Right lung (tissue), 10 donors: ENCODE measurements at places on chromosomes 6 and 20.

- DNase-seq: peak; percentile 5
These were observed 109.5 kb upstream of the HSF2 start for GRCh38 chr6:122289762-122290539.

- no peak for DNase-seq
These were observed 112.5 kb downstream of the JPH2 start for GRCh38 chr20:44074252-44075151.

GRCh38 chr20:312067-312466, 13.3 kb upstream of the SOX12 start:
- DNase-seq: no peak

- DNase-seq: peak; percentile 48
These were observed 92.8 kb upstream of the BTN3A2 start for GRCh38 chr6:26272171-26272637.

DNA sequence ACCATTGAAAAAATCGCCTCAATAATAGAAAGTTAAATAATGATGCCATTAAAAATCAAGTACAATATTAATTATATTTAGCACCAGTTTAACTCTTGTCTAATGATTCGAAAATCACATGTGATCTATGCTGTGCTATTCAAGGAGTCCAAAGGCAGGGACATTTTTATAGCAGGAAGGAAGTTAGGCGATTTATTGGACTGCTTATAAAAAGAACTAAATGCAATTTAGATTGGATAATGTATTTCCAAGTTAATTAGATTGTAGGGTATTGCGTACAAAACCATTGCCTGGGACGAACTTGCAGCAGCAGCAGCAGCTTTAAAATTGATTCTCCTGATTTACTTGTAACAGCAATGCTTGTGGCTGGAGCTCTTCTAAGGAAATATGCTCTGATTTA, 87.4 kb upstream of the TMEM181 start:
- no peak for DNase-seq

- peak; percentile 8 for DNase-seq
These were observed 5.5 kb downstream of the ITCH start for GRCh38 chr20:34368547-34368946.

GRCh38 chr20:31608251-31608945, 3.3 kb downstream of the ID1 start:
- DNase-seq: peak; percentile 85

GRCh38 chr20:507761-508332, 35.7 kb downstream of the CSNK2A1 start:
- DNase-seq: no peak

GRCh38 chr6:40798069-40798770, 211.1 kb upstream of the LRFN2 start:
- no peak for DNase-seq

DNA sequence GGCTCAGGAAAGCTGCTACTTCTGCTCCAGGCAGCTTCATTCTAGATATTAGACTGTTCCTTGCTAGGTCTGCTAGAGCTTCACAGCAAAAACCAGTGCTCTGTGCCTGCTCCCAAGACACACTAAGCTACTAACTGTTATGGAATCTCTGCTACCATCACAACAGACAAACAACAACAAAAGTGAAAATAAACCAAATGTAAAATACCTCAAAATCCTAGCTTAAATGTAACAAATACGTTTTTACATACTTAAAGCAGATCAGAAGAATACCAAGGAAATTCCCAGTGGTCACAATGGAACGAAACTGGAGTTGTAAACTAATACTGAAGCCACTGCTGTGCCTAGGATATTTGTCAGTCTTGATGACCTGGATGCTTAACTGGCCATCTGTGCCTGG, 84.6 kb upstream of the EZR start:
- no peak for DNase-seq

DNA sequence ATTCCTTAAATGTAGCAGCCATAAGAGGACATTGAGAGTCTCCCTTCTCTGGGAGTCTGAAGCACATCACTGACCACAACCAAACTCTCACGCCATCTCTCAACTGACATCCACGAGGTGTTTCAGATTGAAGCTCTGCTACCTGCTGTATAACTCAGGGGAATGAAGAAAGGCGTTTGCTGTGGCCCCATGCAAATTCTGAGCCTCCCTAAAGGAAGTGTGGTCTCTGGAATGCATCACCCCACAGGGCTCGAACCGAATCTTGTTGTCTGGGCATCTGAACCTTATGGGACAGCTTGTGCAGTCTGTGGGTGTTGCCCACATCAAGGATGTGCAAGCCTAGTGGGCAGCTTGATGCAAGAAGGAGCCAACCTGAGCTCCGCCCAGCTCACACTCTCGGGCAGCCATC, 10.9 kb downstream of the PMEPA1 start:
- no peak for DNase-seq

- DNase-seq: no peak
These were observed 1.2 kb downstream of the SLC17A3 start for GRCh38 chr6:25872814-25873213.

DNA sequence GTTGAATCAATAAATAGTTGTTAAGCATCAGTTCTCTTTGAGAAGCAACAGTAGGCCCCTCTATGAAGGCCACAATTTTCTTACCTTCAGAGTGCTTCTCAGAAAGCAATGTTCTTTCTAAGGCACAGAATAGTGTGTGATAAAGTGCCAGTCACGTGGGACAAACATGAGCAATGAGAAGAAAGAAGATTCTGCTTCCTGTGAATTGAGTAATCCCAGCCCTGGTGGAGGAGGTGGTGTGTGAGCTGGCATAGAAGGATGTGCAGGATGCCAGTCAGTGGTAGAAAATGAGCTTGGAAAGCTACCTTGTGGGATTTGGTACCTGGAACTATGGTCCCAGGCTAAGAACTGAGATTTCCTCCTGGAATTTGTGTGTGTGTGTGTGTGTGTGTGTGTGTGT, 21.7 kb downstream of the KIZ start:
- DNase-seq: no peak

- no peak for DNase-seq
These were observed 24.7 kb downstream of the MRPL14 start for GRCh38 chr6:44102527-44102926.

DNA sequence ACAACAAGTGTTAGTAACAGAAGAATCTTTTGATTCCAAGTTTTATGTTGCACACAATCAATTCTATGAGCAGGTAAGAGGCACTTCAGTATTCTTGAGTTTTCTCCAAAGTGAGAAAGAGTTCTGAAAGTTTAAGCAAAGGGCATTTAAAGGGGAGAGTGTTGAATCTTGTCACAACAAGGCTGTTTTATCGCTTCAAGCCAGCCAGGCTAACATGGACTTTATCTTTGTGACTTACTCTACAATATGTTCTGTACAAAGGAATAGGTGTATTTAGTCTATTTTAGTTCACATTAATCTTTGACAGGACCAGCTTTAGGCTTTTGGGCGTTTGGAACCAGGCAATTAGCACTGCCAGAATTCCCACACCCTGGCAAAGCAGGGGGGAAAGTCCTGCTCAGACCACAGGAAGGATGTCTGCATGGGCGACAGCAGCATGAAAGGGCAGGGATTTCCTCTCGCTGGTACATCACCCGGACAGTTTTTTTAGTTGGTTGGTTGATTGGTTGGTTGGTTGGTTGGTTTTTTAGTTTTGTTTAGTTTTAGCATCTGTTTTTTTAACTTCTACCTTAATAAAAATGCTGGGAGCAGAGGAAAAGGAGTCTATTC, 395.4 kb upstream of the SOX4 start:
- DNase-seq: no peak

DNA sequence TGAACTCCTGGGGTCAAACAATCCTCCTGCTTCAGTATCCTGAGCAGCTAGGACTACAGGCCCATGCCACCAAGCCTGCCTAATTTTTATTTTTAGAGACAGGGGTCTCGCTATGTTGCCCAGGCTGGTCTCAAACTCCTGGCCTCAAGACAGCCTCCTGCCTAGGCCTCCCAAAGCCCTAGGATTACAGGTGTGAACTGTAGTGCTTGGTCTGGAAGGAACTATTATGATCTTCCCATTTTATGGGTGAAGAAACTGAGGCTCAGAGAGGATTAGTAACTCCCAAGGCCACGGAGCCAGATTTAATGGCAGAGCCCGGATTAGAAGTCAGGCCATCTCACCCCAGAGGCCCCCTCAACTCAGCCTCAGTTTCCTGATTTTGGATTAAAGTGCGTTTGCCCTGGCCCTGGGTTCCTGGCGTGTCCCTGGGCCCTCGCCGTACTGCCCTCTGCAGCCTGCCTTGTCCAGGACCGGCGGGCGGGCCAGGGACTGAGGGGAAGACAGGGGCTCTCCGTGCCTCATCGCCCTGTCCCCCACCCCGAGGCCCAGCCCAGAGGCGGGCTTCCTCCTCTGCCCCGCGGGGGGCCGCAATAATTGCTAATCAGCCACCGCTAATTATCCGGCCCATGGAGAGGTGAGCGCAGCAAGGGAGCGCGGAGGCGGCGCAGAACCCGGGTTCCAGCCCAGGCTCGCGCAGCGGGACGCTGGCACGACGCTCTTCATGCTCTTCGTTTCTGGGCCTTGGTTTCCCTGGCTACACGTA, 34.9 kb downstream of the CD40 start:
- no peak for DNase-seq

DNA sequence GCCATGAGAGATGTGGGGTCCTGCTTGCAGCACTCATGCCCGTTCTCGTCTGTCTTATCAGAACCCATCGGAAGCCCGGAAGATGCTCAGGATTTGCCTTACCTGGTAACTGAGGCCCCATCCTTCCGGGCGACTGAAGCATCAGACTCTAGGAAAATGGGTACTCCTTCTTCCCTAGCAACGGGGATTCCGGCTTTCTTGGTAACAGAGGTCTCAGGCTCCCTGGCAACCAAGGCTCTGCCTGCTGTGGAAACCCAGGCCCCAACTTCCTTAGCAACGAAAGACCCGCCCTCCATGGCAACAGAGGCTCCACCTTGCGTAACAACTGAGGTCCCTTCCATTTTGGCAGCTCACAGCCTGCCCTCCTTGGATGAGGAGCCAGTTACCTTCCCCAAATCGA, 8.3 kb downstream of the PI16 start:
- no peak for DNase-seq

DNA sequence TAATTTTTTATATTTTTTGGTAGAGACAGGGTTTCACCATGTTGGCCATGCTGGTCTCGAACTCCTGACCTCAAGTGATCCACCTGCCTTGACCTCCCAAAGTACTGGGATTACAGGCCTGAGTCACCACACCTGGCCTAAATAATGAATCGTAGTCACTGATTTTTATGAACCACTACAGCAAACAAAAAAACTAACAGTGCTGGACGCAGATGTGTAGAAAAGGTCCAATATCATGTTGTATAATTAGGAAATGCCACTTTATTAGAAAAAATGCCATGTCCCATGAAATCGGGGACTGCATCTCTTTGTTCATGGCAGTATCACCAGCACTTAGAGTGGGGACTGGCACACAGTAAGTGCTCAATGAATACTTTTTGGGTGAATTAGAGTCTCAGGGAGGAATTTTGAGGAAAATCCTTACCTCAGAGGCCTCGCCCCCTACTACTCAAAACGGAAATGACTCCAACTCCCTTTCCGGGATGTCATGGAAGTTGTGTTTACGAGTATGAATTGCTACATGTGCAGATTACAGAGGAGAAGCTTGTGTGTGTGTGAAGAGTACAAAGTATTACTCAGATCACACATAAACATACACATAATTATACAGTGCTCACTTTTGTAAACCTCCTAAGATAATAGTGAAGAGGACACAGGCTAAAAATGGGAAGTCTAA, 43.6 kb upstream of the FAM50B start:
- no peak for DNase-seq

DNA sequence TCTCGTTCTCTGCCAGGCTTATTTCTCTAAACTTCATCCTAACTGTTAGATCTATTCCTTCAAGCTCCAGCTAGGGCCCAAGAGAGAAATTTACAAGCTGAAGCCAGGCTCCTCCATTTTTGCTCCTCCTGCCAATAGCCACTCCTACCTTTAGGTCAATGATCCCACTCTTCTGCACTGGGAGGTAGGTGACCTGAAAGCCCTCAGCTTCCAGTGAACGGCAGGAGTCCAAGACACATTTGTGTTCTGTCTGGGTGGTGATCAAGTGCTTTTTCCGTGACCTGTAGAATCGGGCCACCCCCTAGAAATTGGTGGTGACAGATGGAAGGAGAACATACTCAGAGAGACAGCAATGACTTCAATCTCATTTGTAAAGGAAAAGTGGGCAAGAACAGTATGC, 8.9 kb downstream of the NFS1 start:
- no peak for DNase-seq

DNA sequence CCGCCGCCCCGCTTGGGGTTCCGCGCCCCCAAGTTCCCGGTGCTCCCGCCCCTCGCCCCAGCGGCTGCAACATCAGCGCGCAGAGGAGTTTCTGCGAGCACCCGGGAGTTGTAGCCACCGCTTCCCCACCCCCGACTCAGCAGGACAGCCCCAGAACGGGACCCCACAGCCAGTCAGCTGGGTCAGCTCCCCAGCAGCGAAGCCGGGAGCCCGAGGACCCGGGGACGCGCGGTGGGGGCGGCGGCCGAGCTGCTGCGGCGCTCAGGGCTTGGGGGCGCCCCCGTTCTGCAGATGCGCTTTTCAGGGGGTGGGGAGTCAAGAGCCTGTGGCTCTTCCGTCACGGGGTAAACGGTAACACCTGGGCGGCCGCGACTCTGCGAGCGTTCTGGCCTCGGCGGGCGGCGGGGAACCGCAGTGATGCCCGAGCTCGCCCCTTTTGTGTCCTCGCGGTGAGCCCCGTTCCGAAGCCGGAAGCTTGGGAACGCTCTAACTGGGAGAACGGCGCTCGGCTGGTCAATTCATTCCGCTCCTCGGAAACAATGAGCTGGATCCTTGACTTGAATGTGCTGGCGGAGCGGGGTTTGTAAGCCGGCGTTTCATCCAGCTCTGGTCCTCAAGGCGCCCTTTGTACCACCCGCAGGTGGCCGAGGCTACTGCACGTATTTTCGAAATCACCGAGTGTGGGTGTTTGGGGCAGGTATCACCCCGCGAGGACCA, 774 bp downstream of the PLEKHG1 start:
- DNase-seq: peak; percentile 72

DNA sequence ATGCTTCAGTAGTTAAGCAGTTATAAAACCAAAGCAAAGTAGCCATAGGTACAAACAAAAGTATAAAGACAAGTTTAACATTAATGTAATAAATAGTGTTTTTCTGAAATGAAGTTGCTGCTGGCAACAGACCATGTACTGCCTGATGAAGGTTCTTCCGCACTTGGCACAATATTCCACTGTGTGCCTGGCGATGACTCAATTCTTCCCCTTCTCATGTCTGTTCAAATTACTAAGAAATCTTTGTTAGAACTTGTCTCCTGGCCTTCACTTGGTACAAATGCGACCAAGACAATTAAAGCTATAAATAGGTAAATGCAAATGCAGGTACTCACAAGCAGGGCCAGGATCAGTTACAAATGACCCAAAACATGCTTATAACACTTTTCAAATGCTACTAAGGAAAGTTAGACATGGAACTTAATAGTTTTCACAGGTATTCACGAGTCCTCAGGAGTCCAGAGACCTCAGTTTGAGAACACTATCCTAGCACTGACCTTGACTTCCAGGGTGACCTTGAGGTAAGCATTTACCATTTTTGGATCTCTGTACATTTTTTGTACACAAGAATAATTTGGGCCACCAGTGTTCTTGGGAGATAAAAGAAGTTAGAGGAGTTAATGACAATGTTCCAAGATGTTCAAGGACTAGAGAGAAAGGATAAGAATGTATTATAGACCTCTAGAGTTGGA, 8.1 kb upstream of the DDR1 start:
- DNase-seq: peak; percentile 31

GRCh38 chr6:5763871-5764270, 242.9 kb downstream of the NRN1 start:
- no peak for DNase-seq
